ENCODE measurements at places on chromosomes 11 and 22.

DNA sequence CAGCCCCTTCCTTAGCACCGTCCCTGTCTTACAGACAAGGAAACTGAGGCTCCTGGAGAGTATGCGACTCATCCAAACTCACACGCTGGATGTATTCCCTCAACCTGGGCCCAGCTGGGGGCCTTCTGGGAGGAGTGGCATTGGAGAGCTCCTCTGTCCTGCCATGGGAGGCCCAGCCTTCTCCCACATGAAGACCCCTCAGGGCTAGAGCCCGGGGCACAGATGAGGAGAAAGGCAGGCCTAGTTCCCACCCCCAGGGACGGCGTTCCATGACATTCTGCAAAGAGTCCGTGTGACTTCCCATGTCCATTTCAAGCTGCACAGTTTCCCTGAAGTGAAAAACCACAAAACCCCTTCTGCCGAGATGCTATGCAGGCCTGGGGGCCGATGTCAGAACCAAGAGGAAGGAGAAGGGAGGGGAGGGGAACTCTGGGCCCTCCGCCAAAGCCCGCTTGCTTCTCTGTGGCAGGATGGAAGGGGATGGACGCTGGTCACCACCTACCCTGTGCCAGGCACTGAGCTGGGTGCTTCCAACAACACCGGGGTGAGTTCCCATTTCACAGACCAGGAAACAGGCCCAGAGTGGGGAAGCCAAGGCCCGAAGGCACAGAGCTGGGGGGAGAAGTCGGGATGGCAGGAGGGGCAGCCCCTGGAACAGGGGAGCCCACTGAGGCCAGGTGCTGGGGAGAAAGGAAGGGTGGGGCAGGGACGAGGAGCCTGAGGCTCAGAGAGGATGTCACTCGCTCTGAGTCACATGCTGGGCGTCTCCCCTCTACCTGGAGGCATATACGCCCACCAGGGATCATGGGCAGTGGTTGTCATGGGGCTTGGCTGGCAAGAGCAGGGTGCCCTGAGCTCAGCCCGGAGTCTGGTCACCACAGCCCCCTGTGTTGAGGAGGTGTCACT, 15.7 kb downstream of the RAC2 start:
- peak; percentile 42 for ATAC-seq

- ATAC-seq = peak; percentile 54
Observed at GRCh38 chr22:40525250-40525884, 111.2 kb downstream of the MRTFA start.

- no peak for ATAC-seq
Observed at GRCh38 chr11:116420030-116420429, 352.8 kb downstream of the BUD13 start.

GRCh38 chr11:47924184-47924691, 56.1 kb upstream of the PTPRJ start:
- peak; percentile 66 for ATAC-seq

- peak; percentile 41 for ATAC-seq
Observed at GRCh38 chr11:84543367-84544159, 1083.6 kb downstream of the DLG2 start.

- ATAC-seq = no peak
Observed at GRCh38 chr11:1935156-1936071, 11.7 kb upstream of the MRPL23 start.

DNA sequence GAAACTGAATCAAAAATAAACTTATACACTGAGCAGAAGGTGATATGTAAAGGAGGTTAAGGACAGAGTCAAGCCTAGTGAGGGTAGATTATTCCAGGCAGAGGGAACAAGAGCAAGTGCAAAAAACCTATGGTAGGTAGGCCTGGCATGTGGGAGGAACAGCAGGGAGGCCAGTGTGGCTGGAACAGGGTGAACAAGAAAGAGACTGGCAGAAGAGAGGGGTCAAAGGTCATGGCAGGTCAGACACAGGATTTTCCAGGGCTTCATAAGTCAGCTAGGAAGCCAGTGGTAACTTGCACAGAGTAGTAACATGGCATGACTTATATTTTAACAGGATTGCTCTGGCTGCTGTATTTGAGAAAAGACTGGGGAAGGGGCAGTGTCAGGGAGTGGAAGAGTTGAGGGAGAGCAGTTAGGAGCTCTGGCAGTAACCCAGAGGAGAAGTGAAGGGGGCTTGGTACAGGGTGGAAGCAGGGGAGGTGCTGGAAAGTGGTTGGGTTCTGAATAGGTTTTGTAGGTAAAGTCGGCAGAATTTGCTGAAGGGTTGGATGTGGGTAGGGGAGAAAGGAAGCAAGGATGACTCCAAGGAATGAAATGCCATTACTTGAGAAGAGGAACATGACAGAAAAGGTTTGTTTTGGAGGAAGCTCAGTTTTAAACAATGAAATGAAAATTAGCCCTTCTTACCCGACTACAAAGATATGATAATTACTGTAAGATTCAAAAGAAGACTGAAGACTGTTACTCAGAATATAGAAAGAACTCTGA, 86.2 kb downstream of the ZNRF3 start:
- no peak for ATAC-seq

- no peak for ATAC-seq
Observed at GRCh38 chr11:67548555-67549110, 25.4 kb upstream of the CABP2 start.

DNA sequence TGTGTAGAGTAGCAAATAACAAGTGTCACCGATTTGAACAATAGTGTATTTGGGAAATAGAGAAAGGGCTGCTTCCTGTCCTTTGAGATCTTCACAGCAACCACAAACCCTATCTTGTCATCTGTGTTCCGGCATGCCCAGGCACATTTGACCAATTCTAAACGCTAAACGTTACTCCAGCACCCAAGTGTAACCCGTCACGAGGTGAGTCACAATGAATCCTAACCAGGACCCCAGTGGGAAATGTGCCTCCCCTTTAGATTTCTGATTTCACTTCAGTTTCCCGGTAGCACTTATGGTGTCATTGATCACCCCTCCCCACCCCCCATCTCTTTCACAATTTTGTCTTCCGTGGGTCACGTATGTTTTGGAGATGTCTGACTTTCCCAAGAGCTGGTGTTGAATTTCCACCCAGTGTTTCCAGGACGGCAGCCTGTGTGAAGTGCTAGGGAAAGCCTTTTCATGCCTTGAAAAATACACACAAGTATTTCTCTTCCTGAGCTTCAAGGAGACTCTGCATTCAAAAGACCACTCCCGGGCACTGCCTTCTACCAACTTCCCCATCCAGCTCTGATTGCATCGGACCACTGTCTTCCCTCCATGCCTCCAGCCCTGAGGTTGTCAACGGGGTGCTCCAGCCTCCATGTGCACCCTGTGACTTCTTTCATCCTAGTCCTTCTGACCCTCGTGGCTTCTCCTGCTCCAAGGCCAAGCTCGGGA, 10.5 kb upstream of the C11orf24 start:
- ATAC-seq = no peak

DNA sequence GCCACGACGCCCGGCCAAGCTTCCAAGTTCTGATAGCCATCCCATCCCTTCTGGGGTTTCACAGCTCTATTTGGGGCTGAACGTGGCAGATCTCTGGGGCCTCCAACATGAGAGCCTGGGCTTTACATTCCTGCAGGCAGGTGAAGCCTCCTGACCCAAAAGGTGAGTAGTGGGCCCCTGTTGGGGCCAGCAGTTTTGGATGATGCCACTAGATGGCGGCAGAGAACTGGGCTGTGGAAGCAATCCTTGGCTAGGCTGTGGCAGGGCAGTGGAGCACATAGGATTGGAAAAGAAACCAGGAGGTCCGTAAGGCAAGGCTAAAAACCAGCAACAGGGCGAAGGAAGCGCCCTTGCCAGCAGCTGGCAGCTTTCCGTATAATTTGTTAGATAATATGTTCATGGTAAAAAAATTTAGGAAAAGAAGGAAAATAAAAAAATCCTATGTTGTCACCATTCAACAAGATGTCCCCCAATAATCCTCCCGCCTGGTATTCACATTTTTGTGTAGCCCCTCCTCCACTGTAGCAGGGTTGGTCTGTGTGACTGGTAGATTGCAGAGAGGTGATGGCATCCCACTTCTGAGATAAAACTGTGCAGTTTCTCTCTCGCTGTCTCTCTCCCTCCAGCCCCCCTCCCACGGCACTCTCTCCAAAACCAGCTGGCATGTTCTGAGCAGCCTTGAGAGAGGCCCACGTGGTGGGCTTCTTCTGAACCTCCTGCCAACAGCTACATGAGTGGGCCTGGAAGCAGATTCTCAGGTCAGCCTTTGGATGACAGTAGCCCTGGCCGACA, 43.6 kb upstream of the OR4B1 start:
- peak; percentile 94 for ATAC-seq

DNA sequence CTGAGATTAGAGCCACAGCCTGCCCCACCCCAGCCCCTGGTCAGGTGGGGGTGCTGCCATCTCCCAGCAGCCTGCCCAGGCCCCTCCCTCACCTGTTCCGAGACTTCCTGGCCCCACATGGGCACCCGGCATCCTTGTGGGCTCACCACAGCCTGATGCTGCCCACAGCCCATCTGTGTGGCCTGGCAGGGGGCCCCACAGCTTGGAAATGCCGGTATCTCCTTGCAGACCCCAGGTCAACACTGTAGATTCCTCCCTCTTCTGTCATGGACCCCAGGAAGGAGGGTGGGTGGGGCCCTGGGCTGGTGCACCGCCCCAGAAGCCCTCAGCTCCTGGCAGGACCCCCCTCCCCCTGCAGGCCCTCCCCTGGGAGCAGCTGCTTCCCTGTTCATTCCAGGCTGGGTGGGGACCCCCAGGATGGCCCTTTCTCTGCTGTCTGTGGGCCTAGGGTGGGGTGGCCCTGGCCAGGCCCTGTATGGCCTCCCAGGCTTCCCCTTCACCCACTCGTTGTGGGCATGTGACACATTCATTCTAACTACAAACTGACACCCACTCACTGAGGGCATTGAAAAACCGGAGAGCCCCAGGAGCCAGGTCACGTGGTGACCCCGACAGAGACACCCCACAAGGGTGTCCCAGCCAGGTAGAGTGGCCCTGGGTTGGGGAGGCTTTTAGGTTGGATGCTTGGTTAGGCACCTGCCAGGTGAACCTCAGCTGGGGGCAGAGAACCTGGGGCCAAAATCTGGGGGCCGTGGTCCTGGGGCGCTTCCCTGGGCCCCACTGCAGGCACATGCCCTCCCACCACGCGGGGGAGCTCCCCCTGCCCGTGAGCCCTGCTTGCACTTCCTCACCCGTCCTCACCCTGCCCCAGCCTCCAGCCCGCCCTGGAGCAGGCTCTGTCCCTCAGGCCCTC, 44.1 kb upstream of the CCDC188 start:
- ATAC-seq = no peak

GRCh38 chr22:44822534-44822933, 70.2 kb downstream of the ARHGAP8 start:
- no peak for ATAC-seq

GRCh38 chr11:65100674-65101350, 4.8 kb downstream of the VPS51 start:
- ATAC-seq = no peak

GRCh38 chr11:128239306-128239705, 348.1 kb downstream of the ETS1 start:
- no peak for ATAC-seq

GRCh38 chr11:35911616-35912165, 32.2 kb upstream of the LDLRAD3 start:
- no peak for ATAC-seq

DNA sequence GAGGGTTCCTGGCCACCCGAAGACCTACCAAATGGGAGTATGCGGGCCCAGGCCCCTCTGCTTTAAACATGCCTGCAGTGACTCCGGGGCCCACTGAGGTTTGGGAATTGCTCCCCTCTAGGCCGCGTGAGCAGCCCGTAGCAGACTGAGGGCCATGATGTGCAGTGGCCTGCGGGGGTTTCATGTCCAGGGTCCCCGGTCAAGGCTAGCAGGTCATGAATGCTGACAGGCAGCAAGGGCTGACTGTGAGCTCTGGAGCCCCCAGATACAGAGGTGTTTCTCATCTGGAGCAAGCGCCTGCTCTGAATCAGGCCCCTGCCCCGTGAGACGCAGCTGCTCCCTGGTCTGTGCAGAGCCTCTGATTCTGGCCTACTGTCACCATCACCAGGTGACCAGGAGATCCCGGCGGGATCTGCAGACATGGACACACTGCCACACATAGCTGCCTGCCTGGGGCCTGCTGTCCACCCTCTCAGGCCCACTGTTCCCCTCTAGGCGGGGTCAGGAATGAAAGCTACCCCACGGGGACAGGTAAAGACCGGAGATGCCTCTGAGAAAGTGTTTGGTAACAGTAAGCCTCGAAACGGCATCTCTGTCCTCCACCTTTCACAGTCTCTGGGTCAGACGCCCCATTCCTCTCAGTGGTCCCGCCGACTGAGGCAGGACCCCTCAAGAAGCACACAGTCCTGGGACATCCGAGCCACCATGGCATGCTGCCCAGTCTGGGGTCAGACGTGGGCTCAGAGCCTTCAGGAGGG, 73.3 kb downstream of the PARVB start:
- no peak for ATAC-seq

DNA sequence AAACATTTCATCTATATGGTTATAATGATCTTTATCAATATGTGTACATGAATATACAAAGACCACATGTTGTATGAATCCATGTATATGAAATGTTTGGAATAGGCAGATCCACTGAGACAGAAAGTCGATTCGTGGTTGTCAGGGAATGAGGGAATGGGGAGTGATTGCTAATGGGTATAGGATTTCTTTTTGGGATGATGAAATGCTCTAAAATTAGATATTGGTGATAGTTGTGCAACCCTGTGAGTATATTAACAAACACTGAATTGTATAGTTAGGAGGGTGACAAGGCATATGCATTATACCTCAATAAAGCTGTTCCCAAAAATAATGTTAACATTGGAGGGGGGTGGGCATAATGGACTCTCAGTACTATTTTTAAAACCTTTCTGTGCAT, 5.0 kb upstream of the PTPMT1 start:
- no peak for ATAC-seq

- ATAC-seq = no peak
Observed at GRCh38 chr11:130675917-130676316, 227.5 kb downstream of the ADAMTS15 start.

DNA sequence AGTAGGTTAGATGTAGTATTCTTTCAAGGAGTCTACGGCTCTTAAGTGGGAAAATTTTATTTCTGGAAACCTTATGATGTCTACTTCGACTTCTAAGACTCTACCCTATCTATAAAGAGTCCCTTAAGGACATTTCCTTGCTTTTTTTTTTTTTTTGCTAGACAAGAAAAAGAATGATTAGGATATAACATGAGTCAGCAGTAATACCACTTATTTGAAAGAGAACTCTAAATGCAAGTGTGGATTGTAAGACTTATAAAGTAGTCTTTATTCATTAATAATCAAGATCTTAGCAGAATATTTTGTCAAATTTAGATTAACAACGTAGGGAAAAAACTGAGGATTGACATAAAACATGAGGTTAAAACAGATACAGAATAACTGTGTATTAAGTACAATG, 71.0 kb downstream of the DKK3 start:
- ATAC-seq = no peak

Measured in SK-N-SH treated with all-trans-retinoic acid at 6 μM for 48 hours (cell line).